ENCODE measurements at places on chromosomes 16 and 17.

DNA sequence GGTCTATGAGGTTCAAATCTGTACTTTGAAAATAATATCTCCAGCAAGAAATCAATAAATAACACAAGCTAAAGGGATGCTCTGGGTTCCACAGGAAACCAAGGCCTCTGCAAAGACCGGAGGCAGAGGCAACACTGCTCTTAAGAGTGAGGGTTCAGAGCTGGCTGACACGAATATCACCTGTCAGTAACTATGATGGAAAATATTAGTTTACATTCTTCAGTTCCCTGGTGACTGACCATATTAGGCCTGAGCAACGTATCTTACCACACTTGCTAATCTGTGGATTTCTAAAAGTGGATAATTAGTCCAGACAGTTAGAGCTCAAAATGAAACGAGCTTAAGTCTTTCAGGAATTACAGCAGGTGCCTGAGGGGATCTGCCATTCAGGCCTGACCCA lies 459.3 kb downstream of the HS3ST3B1 start:
- DNase-seq, result no peak

DNA sequence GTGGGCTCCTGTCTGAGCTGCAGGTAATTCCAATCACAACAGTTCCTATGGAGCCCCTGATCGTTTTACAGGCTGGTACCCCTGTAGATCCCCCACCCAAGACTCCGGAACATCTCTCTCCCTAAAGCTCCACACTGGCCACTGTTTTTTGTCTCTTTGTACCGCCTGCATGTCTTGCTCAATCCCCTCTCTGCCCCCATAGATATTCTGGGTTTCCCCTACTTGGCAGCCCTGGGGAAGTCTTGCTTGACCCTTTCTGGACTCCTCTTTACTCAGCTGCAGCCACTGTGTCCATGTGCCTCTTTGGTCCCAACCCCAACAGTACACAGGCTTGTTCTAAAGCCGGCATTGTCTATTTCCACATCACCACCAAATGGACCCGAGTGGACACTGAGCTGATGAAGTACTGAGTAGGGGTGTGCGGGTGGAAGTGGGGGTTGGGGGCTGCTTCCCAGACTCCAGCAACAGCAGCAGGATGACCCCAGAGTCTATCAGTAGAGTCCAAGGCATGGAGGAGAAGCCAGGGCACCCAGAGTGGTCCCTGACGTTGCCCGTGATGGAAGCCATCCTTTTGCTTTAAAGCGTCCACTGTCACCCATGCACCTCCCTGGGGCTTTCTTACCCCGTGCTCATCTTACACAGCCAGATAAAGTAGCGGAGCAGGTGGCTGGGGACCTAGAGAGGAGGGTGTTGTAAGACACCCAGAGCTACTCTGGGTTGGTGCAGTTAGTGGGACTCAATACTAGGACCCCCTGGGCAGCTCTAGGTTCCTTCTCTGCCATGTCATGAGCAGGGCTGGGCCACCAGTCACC lies 6.4 kb downstream of the CD300LB start:
- DNase-seq, result peak; percentile 53

GRCh38 chr16:55480228-55480655 lies 1.2 kb downstream of the MMP2 start:
- DNase-seq, result peak; percentile 95

- DNase-seq, result no peak
Observed at GRCh38 chr17:29758255-29758654, 135.5 kb upstream of the CORO6 start.

- DNase-seq, result no peak
Observed at GRCh38 chr16:84829168-84829965, 9.6 kb downstream of the CRISPLD2 start.

- DNase-seq, result no peak
Observed at GRCh38 chr16:49756775-49757558, 98.9 kb downstream of the ZNF423 start.

DNA sequence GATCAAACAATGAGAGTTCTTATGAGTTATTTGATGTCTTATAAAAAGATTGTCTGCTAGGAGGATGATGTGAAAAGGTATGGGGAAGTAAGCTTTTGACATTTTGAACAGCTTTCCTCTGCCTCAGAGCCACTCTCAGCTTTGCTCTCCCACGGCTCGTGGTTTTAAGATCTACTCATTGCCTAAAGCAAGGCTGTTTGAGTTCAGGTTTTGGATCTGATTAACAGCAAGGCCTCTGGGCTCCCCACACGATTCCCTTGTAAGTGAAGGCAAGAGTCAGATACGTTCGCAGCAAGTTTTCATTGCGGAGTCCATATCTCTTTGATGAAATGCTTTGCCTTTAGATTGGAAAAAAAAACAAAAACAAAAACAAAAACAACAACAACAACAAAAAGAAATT lies 515.0 kb upstream of the SALL1 start:
- no peak for DNase-seq

GRCh38 chr17:52227926-52228325 lies 69.4 kb upstream of the CA10 start:
- no peak for DNase-seq

- no peak for DNase-seq
Observed at GRCh38 chr17:38533241-38533640, 72.5 kb downstream of the SRCIN1 start.

DNA sequence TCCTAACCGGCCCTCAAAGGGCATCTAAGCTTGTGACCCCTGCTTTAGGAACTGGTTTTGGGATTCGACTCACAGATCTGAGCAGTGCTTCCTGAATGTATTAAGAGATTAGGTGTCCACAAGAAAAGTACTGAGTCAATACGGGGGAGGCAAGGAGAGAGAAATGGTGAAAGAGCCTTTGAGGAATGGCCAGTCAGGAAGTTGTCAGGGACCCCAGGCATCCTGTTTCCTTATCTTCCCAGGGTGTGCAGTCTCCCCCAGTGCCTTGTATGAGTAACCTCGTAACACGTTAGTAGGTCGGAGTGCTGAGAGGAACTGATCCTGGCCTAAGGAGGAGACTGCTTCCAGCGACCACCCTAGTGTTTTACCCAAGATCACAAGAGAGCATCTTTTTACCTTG lies 16.4 kb upstream of the TMED6 start:
- no peak for DNase-seq

DNA sequence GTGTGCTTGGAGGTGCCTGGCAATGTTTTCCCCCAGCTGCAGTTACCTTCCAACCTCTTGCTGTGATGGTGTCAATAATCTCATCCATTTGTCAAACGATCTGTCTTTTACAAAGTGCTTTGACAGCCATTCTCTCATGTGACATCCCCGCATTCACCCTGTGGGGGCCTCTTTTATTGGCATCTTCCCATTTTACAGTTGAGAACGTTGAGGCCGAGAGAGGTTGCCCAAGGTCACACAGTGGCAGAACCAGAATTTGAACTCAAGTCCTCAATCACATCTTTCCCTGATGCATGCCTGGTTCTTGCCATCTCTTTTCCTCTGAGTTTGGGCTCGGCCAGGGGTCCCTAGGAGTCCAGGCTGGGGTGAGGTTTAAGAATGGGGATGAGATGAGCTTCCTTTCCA lies 1.5 kb downstream of the TAOK2 start:
- peak; percentile 30 for DNase-seq

GRCh38 chr17:39230361-39230760 lies 4.6 kb upstream of the STAC2 start:
- DNase-seq, result no peak

DNA sequence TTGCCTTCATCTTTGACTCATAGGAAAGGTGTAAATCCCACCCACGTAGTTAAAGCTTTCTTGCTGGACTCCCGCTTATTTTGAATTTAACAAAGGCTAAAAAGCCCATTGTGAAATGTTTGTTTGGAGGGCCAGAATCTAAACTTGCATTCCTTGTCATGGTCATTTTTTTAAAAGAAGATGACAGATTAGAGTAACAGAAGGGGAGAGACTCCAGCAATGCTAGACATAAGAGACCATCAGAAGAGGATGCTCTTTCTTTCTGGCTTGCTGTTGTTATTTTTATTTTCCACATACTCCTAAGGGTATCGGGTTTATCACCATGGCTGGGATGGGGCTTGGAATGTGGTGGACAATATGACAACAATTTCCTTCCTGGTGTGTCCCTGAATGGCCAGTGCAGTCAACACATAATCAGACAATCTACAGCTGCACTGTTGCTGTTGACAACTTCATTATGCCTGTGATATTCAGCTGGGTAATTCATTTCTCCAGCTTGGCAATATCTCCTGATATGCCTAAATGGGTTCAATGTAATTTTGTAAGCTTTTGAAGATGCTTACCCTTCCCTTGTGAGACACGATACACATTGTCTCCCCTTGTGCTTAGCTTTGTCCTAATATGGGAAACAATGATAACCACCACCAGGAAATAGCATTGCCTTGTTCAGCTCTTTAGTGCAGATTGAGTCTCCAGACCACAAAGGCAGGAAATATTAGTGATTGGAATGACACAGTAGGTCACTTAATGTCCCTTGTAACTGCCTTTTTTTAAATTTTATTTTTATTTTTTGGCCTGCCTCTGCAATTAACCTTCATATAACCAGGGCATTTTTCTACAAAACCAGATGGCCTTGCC lies 164.3 kb downstream of the ANKFN1 start:
- no peak for DNase-seq

- DNase-seq, result peak; percentile 94
Observed at GRCh38 chr16:83956336-83957289, 3.6 kb downstream of the OSGIN1 start.

- no peak for DNase-seq
Observed at GRCh38 chr16:30416624-30417528, 9.5 kb downstream of the ZNF771 start.

DNA sequence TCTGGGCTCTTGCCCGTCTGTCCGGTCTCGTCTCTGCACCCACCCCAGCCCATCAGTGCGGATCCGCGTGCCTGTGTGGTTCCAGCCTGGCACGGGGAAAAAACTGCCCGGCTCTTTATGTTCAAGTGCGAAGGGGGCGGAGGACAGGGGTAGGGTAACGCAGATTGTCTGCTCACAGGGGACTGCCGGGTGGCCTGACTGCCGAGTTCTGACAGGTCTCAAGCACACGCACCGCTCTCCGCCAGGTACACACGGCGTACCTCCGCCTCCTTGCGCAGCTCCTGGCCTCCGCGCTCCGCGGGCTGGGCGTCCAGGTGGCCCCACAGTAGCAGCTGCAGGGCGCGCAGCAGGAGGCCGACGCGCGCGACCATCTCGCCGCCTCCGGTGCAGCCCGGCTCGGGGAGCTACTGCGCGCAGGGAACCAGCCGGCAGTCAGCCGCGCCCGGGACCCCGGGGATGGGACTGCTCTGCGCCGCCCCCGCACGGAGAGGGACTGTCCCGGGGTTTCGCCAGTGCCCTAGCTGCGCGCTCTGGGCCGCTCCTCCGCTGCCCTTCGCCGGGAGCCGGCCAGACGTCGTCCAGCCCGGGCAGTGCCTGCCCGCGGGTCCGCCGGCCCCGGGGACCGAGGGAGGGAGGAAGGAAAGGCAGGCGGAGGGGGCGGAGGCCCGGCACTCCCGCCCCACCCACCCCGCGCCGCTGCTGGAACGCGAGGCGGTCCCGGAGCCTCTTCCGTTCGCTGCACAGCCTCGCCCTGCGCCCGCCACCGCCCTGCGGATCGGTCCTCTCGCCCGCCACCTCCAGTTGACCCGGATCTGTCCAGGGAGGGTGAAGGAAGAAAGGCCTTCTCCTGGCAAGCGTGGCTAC lies at the start of gene MMP28:
Gene MMP28, minus strand, starts transcription at position 635 of the 864 bp plus-strand sequence. Its CDS starts 264 bp downstream, at position 371.
- DNase-seq, result no peak

GRCh38 chr16:35741546-35741945 lies 2282.1 kb downstream of the TP53TG3F start:
- no peak for DNase-seq

GRCh38 chr16:68750193-68750695 lies 13.2 kb downstream of the CDH1 start:
- no peak for DNase-seq

GRCh38 chr16:55964923-55965475 lies 89.8 kb upstream of the CES5A start:
- DNase-seq, result no peak

DNA sequence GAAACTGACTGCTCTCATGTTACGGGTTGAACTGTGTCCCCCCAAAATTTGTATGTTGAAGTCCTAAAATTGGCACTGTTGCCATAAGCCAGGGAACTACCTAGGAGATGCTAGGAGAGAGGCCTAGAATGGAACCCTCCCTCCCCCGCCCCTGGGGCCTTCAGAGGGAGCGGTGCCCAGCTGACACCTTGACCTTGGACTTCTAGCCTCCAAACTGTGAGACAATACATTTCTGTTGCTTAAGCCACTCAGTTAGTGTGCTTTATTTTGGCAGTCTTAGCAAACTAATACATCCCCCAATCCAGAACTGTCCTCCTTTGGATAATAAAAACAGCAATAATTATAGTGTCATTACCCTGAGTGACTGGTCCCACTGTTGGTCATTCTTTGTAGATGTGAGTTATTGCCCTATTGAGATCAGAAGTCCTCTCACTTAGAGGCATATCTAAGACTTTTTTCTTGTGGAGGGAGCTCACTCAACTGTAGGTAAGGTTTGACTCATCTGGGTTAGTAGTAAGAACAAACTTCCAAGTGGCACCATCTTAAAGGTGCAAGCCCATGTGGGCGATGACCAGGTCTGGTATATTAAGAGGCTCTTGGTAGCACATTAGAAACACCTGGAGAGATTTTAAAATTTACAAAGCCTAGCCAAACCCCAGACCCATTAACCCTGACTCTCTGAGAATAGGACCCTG lies 93.0 kb upstream of the HLF start:
- DNase-seq, result no peak

All from mesenteric fat pad (tissue), 1 donor.